Activated T-cell treated with anti-CD3 and anti-CD28 coated beads for 24 hours (primary cell): ENCODE measurements at places on chromosomes 2 and 18.

DNA sequence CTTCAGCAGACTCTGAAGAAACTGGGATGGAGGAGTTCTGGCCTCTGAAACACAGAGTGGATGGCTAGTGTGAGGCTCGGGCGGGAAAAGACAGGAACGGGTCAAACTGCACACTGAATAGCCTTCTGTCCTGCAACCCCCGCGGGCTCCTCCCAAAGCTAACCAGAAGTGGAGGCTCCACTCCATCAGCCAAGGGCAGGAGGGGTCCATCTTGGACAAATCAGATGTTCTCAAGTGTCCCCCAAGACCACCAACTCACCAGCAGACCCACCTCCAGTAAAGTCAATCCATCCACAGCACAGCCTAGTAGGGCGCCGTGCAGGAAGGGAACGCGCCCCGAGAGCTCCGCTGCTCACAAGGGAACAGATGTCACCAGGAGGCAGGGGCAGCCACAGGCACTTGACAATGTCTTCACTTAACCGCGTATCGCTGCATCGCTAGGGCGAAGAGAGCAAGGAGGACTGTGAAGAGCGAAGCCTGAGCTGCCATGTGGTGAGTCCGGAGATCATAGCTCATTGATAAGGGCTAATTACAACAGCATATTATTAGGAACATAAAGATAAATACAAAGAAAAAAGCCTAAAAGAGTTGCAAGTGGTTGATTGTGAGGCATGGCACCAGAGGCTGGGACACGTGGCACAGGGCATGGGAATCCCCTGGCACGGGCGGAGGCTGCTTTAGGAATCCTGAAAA lies 494.6 kb upstream of the MYT1L start:
- no peak for DNase-seq

DNA sequence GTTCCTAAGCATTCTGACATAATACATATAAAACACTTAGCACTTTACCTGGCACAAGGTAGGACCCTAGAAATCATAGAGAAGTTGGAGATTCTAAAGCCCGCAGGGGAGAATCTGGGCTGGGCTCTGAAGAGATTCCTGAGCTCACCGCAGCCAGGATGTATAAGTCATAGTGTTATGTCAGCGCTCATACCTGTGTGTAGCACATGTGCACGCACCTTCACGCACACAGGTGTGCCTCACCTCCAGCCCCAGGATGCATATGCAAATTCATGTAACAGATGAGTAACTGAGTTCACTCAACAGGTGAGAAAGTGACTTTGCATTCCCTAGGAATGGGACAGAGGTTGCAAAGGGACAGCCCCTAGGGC lies 7.9 kb upstream of the SDC1 start:
- no peak for DNase-seq

- no peak for DNase-seq
These were observed 238.4 kb downstream of the PID1 start for GRCh38 chr2:229032608-229033234.

DNA sequence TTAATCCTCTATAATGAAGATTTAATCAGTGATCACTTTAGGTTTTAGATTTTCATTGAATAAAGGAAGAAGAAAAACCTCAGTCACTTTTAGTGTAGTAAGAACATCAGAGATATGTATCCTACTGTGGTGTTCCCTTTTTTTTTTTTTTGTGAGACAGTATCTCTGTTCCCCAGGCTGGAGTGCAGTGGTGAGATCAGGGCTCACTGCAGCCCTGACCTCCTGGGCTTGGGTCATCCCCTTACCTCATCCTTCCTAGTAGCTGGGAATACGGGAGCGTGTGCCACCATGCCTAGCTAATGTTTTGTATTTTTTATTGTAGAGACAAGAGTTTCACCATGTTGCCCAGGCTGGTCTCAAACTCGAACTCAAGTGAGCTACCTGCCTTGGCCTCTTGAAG lies 5.1 kb downstream of the SLC39A10 start:
- DNase-seq: no peak

- no peak for DNase-seq
These were observed 16.7 kb downstream of the FHL2 start for GRCh38 chr2:105382177-105382576.

GRCh38 chr2:11683476-11683875 lies 13.5 kb upstream of the NTSR2 start:
- no peak for DNase-seq

DNA sequence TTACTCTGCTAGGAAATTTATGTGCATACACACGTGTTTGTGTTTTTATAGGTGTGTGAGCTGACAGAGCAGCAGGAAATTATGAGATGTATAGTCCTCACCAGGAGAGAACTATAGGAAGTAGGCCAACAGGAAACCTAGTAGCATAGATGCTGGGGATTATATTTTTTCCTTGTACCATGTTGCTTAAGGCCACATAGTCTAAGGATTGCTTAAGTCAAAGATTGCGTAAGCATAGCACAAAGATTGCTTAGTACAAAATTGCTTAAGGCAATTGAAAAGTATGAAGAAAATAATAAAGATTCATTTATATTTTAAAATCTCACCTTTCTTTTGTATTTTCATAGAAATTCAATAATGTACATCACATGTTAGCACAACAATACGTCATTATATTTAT lies 18.7 kb upstream of the CCDC102B start:
- no peak for DNase-seq

DNA sequence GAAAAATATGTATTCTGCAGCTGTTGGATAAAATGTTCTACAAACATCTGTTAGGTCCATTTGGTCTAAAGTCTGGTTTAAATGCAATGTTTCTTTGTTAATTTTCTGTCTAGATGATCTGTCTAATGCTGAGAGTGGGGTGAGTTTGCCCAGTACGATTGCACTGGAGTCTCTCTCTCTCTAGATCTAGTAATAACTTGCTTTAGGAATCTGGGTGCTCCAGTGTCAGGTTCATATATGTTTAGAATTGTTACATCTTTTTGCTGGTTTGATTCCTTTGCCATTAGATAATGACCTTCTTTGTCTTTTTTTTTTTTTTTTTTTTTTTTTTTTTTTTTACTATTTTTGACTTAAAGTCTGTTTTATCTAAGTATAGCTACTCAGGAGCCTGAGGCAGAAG lies 10.4 kb downstream of the GCC2 start:
- DNase-seq: no peak

DNA sequence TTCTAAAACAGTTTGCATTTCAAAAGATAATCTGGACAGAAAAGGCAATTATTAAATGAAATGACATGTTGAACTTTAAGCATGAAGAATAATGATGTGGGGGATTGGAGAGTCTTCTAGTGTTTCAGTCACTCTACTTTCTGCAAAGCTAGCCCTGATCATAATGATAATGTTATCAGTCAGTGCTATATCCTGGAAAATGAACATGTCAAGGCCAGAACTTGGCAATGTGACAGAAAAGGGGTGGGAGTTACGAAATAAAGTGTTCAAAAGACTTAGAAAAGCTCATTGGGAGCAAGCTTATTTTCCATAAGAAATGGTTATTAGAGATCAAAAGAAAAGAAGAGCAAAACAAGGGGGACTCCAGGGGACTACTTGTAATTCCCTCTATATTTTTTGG lies 288.5 kb upstream of the SLC8A1 start:
- DNase-seq: no peak

DNA sequence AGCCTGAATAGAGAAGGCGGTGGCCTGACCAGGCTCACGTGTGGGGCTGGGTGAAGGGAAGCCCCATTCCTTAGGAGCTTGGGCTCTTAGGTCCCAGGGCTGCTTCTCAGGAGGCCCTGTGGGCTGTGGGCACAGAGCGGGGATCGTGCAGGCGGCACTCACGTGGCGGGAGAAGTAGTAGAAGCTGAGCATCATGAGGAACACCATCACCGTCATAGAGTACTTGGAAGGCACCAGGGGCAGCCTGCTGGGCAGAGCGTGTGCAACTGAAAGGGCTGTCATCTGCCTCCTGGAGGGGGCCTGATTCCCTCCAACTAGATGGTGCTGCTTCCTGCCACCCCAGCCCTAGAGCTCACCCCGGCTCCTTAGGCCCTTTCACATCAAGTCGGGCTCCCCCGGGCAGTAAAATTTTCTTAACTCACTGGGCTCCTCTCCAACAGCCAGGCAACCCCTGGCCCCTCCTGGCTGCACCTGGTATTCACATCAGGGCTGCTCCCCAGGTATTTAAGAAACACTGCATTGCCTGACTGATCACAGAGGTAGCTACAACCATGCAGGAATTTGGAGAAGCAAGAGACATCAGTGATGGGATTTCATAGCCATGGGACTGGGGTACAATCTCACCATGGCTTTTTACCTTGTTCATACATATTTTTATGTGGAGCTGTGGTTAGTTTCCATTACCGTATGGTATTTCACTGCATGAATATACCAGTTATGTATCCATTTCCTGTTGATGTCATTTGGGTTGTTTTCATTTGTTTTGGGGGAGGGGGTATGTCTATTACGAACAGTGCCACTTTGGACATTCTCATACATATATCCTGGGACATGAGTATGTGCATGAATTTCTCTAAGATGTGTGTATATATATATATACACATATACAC lies 32.9 kb downstream of the CENPO start:
- DNase-seq: no peak

DNA sequence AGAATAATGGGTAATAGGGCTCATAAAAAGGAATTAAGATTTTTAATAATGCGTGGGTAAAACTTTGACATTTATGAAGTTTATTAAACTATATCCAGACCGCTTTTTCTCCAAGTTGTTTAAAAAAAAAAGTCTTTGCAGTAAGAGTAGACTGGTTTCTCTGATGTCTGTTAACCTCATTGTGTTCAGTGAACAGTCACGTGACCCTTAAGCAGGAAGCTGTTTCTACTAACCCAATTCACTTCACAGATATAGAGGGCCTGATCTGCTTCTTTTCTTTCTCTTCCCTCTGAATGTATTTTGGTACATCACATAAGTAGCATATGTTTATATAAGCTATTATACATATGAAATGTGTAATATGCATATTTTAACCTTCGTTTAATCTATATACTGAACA lies 1011.3 kb upstream of the CELF4 start:
- DNase-seq: no peak

DNA sequence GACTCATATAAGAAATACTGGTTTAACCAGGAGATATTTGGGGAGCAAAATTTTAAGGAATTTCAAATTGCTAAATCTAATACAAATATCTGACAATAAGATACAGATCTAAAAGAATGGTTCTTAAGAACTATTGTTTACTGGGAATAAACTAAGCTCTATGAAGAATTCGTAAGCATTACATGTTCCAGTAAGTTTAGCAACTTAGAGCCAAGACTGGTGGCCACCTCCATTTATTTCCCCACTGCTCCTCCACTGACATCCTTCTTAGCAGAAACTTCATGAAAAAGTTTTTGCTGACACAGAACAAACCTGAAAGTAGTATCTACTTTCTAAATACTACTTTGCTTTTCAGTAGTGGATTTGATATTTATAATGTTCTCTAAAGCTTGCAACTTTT lies 83.0 kb downstream of the ACSL3 start:
- no peak for DNase-seq

DNA sequence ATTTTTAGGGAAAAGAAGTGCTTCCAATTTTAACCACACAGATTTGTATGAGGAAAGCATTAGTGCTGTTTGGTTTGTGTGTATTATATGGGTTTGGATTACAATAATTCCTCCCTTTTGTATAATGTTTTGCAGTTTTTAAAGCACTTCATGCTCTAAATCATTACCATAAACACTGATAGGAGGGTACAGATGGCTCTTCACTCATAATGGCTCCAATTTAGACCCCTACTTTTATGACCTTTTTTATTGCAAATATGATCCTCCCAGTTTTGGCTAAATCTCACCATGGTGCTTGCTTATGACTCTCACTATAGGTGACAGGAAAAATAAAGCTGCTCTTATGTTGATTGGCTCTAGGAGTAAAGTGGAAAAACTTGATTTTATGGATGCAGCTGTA lies 23.8 kb upstream of the TMEM17 start:
- DNase-seq: no peak

DNA sequence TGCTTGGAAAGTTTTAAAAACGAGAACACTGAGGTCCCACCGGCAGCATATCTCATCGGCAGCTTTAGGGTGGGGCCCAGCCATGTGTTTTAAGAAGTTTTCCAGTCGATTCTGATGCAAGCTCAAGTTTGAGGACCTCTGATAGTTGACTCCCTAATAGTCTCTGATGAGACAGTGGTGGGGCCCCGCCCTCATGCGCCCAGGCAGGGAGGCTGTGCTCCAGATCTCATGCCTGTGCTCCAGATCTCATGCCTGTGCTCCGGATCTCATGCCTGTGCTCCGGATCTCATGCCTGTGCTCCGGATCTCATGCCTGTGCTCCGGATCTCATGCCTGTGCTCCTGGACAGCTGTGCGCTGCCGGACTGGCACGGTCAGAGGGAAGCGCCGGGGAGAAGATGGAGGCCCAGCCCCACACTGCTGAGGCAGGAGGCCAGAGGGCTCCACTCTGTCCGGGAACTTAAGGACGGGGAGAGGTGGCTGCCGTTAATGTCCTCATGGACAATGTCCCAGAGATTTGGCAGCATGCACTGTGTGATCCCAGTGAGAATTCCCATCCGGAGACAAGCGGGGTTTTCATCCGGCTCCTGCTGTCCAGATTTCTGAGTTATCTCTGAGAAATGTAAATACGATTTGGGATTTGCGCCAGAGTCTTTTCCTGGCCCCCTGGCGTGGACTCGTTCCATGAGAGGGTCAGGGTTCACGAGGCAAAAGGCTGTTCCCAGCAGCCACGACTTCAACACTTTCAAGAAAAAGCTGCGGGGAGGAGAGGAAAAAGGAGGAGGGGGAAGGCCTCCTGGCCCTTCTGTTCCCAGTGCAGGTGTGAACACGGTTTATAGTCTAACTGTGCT lies 9.4 kb upstream of the COLEC11 start:
- no peak for DNase-seq

DNA sequence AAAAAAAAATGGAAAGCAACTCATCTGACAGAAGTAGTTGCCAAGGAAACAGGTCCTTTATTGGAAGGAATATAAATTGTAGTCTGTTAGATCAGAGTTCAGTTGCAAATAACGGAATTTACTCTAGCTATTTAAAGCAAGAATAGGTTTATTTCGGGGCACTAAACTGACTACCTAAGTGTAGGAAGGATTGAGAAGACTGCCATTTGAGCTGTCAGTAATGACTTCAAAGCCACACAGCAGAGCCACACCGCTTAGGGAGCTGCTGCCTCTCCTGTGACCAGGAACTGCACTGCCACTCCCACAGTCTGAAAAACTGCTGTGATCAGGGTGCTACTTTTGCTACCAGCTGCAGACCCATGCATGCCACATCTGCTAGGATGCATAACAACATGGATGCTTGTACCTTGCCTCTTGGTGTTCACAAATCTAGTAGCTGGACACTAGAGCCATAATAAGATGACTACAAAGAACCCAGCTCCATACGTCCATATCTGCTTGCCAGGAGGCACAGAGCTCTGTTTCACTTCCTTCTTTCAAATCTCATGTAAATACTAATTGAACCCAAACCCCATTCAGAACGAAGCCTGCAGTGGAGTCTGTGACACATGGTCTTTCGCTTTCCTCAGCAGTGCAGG lies 2.2 kb downstream of the DSG2 start:
- DNase-seq: no peak

GRCh38 chr2:234392041-234392615 lies 104.8 kb downstream of the ARL4C start:
- no peak for DNase-seq

- DNase-seq: no peak
These were observed 159.8 kb downstream of the UXS1 start for GRCh38 chr2:106034325-106034724.

GRCh38 chr2:190376083-190376482 lies 32.1 kb upstream of the MFSD6 start:
- DNase-seq: no peak
